ENCODE measurements at places on chromosomes 16 and 17. TPM values are rescaled to one million over a fixed set of nuclear protein-coding genes. Genes with fewer than 3 reads are reported as not detected.
A peak's percentile ranks its signal among the peaks of the same experiment; 100 is the strongest.

- DNase-seq, result peak; percentile 53
- H3K27ac ChIP-seq, result peak overlapping the region; percentile 84
- H3K4me1 ChIP-seq, result peaks cover 25% of the 10 kb centered on the region
- peak overlapping the region; percentile 80 for H3K4me3 ChIP-seq
Observed at GRCh38 chr17:64128787-64129514, 993 bp downstream of the ERN1 start.

The CACNA1G gene
- 0.11 TPM for total RNA-seq

The GUCY2D gene
- total RNA-seq, result not detected

DNA sequence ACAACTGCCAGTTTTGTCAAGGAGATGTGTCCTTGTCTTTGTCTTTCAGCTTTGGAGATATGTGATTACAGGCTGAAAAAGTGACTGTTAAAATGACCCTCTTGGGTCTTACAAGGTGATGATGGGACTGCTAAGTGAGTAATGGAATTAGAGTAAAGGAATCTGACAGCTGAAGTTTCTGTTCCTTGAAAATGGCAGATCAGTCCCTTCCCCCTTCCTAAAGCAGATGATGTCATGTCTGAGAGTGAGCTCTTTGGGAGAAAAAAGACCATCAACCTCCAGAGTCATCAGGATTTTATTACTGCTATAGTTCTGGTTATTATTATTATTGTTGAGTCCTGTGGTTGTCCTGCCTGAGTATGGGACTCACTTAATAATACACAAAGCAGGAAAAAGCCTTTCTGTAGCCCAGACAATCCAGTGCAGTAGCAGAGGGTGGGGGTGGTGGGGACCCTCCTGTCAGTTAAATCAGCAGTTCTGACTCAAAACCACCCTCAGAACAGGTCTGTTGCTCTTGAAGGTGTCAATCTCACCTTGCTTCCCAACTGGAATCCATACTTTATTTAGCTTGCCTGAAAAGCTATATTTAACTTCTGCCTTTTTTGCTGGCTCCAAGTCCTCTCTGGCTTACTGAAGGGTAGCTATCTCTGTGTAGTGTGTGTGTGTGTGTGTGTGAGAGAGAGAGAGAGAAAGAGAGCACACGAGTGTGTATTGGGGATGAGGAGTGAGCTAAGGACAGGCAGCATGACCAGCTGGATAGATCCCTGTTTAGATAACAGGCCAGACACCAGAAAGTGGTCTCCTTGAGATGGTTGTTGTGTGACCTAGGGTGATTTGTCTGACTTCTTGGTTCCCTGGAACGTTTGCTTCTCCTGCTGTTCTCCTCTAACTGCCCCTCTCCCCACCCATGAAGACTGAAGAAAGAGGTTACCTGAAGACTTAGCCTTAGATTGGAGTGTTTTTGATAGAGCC, 4.9 kb downstream of the HROB start:
- DNase-seq, result no peak
- peaks cover 2% of the 10 kb centered on the region for H3K36me3 ChIP-seq
- no peaks in the 10 kb centered on the region for H3K27me3 ChIP-seq

GRCh38 chr16:4176906-4177417, 60.7 kb upstream of the ADCY9 start:
- no peaks in the 10 kb centered on the region for H3K36me3 ChIP-seq
- peaks cover 9% of the 10 kb centered on the region for H3K4me1 ChIP-seq
- H3K27me3 ChIP-seq, result no peaks in the 10 kb centered on the region
- no peak overlapping the region for H3K4me3 ChIP-seq
- DNase-seq, result no peak
- H3K27ac ChIP-seq, result no peak overlapping the region

DNA sequence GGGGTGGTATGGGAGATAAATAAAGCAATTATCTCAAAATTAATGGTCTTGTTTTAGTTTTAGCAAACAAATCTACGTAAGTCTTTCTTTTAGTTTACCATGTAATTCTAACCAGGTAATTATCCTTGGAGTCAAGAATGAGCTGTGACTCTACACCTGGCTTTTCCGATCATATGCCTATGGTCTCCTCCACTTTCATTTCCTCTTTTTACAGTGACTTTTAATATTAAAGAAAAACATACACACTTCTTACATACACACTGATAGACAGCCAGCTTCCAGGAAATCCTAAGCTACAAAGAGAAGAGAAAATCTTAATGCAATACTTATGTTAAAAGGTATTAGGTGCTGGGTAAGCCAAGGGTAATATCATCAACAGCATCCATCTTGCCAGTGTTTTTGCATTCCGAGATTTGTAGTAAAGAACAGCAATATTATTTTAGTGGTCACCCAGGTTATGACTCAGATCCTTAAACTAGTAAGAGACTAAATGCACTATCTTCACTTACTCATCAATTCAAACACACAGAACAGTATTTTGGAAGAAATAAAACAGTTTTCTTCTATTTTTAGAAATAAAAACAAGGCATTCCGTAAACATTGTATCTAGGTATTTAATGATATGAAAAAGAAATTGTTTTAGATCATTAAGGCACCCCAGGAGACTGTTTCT, 4.4 kb upstream of the IRX5 start:
- no peak for DNase-seq
- peak overlapping the region; percentile 42 for H3K4me3 ChIP-seq
- no peaks in the 10 kb centered on the region for H3K36me3 ChIP-seq

The CFAP119 gene
- total RNA-seq, result 9.7 TPM

GRCh38 chr17:72931163-72931562, 161.3 kb downstream of the SLC39A11 start:
- no peak for DNase-seq
- H3K27ac ChIP-seq, result no peak overlapping the region
- H3K27me3 ChIP-seq, result no peaks in the 10 kb centered on the region

The SHISA6 gene
- 0.05 TPM for total RNA-seq

The ITGAD gene
- total RNA-seq, result not detected

DNA sequence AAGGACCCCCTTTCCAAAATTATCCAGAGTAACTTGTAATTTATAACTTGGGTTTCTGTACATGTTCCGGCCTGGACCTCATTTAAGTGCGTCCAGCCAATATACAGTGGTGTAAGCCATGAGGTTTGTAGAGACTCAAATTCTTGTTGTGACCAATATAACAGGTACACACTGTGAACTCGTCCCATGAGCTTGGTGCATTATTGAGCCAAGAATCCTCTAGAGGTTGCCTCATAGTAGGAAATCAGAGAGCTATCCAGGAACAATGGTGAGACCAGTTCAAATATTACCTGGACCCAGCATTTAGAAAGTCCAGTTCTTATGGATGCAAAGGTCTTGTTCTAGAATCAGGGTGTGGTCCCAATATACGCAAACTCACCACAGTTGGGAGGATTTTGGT, 138.2 kb downstream of the NPIPB5 start:
- no peak overlapping the region for H3K4me3 ChIP-seq
- H3K27me3 ChIP-seq, result peaks cover 3% of the 10 kb centered on the region
- peak; percentile 57 for DNase-seq
- H3K36me3 ChIP-seq, result no peaks in the 10 kb centered on the region

DNA sequence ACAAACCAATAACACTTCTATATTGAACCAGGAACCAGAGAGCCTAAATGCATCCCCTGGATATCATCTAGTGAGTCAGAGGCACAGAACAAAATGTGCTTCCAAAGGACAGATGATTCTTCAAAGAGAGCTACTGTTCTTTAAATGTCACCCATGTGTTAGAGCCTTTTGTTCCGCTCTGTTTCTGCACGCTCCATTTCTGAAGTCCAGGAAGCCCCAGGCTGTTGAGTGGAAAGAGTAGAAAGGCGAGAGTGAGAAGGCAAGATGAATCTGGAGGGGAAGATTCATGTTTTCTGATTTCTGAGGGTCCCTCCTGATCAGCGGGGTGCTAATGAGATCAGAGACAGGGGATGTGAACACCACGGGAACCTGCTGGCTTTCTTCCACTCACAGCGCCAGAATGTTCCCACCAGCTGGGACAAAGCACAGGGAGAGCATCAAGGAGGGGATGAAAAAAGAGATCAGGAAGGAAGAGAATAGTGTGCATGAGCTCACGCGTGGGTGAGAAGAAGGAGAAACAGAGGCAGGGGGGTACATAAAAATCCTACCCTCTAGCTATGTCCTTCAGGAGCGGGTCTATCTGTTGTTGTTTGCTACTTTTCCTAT, 559.9 kb upstream of the HSBP1 start:
- no peak overlapping the region for H3K4me3 ChIP-seq
- no peaks in the 10 kb centered on the region for H3K27me3 ChIP-seq
- no peaks in the 10 kb centered on the region for H3K36me3 ChIP-seq
- DNase-seq, result no peak

The WDR90 gene
- 38.9 TPM for total RNA-seq

The MAPK7 gene
- total RNA-seq, result 33.9 TPM

DNA sequence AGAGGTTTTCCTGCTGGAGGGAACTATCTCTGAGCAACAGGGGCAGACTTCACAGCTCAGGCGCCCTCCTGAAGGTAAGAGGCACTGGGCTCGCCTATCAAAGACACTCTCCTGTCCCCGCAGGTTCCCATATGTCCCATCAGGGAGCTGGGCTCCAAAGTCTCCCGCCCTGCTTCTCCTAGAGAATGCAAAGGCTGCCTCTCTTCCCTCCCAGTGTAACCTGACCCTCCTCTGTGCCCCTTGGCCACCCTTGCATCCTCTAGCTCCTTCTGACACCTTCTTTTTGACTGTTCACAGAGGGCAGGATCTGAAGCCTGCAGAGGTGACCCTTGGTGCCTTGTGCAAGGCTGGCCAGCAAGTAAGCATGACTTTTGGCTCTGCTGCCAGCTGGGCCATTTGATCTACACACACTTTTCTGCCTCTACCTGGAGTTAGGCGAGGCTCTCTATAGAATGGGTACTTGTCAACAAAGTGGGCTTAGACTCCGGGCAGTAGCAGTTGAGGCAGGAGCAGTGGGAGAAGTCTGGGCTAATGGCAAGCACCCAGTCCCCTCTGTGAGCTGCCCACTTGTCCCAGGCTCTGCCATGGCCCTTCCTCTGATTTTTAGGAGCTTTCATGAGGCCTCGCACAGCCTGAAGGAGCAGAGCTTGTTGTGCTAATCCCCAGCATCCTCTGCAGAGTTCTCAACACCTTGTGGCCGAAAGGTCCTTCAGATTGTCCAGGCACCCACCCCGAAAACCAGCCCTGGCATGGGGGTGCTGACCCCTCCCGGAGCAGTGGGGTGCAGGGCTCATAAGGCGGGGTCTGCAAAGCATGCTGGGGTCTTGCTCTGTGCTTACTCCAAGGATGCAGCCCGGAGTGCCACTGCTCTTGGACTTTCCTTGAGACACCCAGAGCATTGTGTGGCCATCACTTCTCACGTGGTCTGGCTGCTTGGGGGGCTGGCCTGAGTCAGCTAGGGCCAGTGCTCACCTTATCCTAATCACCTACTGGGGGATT, 122.9 kb downstream of the METRNL start:
- H3K27ac ChIP-seq, result peak overlapping the region; percentile 82
- no peaks in the 10 kb centered on the region for H3K36me3 ChIP-seq
- no peak for DNase-seq

DNA sequence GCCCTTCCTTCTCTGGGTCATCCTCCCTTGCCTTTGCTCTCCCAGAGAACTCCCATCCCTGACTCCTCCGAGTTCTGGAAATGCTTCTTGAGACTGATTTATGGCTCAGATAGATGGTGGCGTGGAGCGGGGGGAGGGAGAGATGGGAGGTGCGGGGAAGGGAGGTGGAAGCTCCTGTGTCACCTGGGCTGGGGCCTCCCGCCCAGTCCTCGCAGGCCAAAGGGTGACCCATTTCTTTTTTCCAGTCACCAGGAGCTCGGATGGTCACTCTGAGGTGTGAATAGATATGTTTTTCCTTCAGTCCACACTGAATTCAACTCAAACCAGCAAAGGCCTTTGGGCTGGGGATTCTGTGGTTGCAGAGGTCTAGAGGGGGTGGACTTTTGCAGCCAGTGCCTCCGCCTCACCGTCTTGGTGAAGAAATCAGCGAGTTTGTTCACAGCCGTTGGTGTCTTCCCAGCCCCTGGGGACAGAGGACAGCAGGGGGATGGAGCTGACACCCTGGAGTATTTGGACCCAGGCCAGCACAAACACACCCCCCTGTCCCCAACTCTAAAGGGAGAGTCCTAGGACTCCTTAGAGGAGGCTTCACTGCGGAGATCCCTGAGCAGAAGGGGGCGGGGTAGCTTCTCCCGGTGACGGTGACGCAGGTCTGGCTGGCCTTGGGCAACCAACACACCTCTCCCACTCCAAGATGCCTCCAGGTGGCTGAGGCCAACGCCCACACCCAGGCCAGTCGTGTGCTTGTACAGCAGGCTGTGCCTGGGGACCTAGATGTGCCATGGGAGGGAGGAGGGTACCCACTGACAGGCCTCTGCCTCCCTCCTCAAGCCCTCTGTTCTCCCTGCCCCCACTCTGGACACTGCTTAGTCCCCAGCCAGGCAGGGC, 80.6 kb downstream of the AMFR start:
- H3K36me3 ChIP-seq, result no peaks in the 10 kb centered on the region
- peaks cover 4% of the 10 kb centered on the region for H3K4me1 ChIP-seq

DNA sequence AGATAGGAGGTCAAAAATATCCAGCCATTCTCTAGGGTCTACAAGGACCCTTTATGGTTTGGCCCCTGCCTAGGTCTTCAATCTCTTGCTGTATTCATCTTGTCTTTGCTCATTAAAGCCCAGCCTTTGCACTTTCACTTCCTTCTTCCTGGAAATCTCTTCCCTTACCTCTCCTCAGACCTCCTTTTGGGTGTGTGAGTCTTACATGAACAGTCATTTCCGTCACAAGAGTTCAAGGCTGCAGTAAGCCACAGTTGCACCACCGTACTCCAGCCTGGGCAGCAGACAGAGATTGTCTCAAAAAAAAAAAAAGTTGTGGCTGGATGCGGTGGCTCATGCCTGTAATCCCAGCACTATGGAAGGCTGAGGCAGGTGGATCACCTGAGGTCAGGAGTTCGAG, 6.0 kb upstream of the ATP1B2 start:
- no peaks in the 10 kb centered on the region for H3K4me1 ChIP-seq
- peaks cover 33% of the 10 kb centered on the region for H3K27me3 ChIP-seq
- no peak overlapping the region for H3K4me3 ChIP-seq
- H3K36me3 ChIP-seq, result no peaks in the 10 kb centered on the region

The TPPP3 gene
- total RNA-seq, result 1.4 TPM

GRCh38 chr16:2398520-2398919, 30.7 kb upstream of the CCNF start:
- DNase-seq, result peak; percentile 15
- H3K36me3 ChIP-seq, result no peaks in the 10 kb centered on the region
- no peak overlapping the region for H3K27ac ChIP-seq
- H3K27me3 ChIP-seq, result peaks cover 24% of the 10 kb centered on the region
- H3K4me3 ChIP-seq, result no peak overlapping the region

- H3K4me3 ChIP-seq, result no peak overlapping the region
- no peaks in the 10 kb centered on the region for H3K27me3 ChIP-seq
- no peak overlapping the region for H3K27ac ChIP-seq
- H3K4me1 ChIP-seq, result no peaks in the 10 kb centered on the region
Observed at GRCh38 chr16:50671644-50672260, 9.4 kb downstream of the SNX20 start.

GRCh38 chr16:85153046-85153445, 40.8 kb upstream of the CIBAR2 start:
- no peak overlapping the region for H3K4me3 ChIP-seq
- H3K27me3 ChIP-seq, result no peaks in the 10 kb centered on the region
- H3K4me1 ChIP-seq, result peaks cover 44% of the 10 kb centered on the region
- no peak overlapping the region for H3K27ac ChIP-seq
- DNase-seq, result no peak
